ENCODE measurements at places on chromosomes 7 and 10.
A peak's percentile ranks its signal among the peaks of the same experiment; 100 is the strongest.

- DNase-seq: no peak
Measured at GRCh38 chr7:36054637-36055036, 98.4 kb upstream of the EEPD1 start.

- no peak for DNase-seq
Measured at GRCh38 chr10:74063256-74063655, 65.3 kb downstream of the VCL start.

GRCh38 chr7:134741907-134742635 lies 37.4 kb upstream of the CALD1 start:
- no peak for DNase-seq

DNA sequence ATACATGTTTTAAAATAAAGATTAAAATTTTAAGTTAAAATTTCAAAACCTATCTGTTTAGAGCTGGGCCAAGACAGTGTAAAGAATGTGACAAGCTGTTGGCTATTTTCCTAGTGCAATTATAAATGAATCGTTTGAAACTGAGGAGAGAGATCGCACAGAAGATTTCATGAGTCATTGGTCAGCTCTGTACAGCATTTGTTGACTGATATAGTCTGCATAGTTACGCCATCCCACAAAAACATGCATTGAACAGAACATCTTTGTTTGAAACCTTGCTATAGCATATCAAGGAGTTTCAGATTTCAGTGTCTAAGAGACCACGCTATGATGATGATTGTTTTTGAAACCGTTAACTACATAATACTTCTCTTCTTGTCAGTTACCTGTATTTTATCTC lies 1.3 kb upstream of the C10orf67 start:
- no peak for DNase-seq

DNA sequence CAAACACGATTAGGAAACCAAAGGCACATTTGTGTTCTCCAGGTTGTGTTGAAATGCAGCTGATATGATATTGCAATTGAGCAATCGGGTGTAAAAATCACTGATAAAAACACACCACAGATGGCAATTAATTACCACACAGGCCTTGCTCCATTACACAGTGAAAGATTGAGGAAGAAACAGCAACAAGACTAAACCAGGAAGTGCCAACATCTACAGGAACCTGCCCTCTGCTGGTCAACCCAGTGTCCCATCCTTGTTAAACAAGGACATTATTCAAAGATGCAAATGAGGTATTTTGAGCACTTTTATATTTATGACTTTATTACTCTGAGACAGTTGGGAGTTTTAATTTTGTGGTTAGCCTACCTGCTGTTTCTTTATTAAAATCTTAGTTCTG lies 765.6 kb upstream of the GHITM start:
- no peak for DNase-seq

- DNase-seq: no peak
Measured at GRCh38 chr10:78330884-78331283, 297.2 kb downstream of the RPS24 start.

DNA sequence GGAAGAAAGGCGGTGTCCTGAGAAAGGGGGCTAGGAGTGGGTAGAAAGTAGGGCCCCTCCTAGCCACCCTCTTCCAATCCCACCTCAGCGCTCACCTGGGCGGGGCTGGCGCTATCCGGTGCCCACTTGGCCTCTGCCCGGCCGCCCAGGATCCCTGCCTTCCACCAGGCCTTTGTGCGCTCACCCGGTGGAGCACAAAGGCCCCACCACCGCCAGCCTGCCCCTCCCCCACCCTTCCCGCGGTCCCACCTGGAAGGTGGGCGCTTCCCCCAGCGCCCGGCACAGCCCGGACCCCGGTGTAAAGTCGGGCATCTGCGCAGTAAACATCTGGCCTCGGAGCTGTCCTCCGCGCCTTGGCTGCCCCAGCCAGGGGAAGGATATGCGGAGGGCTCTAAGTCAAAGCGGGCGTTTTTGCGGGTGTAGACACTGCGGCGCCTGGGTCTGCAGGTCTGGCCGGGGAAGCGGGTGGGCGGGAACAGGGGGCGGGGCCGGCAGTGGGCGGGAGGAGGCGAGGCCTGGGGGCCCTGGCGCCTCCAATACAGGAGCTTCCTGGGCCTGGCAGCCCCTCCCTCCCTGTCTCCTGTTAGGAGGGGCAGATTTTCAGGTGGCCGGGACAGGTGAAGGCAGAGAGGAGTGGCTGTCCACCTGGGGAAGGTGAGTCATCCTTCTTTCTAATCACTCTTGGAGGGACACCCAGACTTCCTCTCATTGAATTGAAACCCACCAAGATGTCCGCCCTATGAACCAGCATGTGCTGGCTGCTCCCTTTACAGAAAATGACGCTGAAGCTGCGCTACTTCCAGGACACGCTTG lies 49.3 kb downstream of the PNLIPRP2 start:
- DNase-seq: no peak

GRCh38 chr7:50359995-50360925 lies 55.7 kb downstream of the IKZF1 start:
- DNase-seq: no peak

DNA sequence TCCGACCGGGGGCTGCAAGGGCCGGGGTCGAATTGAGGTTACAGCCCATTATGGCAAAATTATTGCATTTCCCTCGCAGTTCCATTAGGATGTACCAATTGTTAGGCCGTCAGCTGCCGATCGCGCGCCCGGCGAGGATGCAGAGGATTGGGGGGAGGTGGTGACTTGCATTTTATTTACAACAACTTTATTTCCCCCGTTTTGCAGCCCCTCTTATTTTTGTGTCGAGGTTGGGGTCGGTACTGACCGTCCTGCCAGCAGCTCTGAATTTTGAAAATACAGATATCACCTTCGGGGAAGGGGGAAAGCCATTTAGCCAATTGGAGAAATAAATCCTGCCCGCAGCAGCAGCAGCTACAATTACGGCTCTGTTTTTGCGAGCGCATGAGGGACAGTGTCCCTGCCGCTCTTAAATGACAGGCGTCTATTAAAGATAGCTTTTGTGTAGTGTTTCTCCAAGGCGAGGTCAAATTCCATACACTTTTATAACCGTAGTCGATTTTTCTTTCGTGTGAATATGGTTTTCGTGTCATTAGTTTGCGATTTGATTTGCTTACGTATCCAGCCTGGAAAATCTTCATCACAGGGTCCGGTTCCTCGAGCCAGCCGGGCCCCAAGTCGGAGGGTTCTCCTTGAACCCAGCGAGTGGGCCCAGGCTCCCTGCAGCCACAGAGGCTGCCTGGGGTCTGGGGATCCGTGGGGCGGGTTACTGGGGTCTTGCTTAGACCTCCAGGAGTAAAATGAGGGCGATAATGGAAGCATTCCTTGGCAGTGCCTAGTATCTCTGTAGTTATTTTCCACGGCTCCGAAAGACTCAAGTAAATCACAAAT lies 684 bp upstream of the HOXA5 start:
- no peak for DNase-seq

DNA sequence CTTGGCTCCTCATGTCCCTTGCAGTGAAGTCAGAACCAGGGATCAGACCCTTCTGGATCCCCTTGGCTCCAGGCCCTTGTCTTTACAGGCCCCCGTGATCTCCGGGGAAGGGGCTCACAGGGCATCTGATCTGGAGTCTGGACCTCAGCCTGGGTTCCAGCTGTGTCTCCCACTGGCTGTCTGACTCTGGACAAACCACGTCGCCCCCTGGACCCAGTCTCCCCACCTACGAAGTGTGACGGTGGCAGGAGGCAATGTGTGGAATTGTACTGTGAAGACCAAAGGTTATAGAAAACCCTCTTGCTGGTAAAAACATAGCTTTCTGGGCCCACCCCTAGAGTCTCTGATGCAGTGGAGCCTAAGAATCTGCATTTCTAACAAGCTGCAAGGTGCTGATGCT lies 15.5 kb upstream of the C10orf71 start:
- no peak for DNase-seq

GRCh38 chr7:374706-375311 lies 84.8 kb downstream of the FOXL3 start:
- no peak for DNase-seq

GRCh38 chr7:113790025-113790424 lies 128.8 kb downstream of the PPP1R3A start:
- no peak for DNase-seq

- DNase-seq: peak; percentile 42
Measured at GRCh38 chr7:50369143-50370026, 64.9 kb downstream of the IKZF1 start.

- DNase-seq: no peak
Measured at GRCh38 chr10:10629512-10629911, 388.2 kb upstream of the CELF2 start.

- DNase-seq: no peak
Measured at GRCh38 chr10:70683601-70683934, 11.3 kb downstream of the ADAMTS14 start.

- no peak for DNase-seq
Measured at GRCh38 chr10:103626178-103626577, 132.7 kb downstream of the NEURL1 start.
